ENCODE measurements at places on chromosomes 6 and 20.

DNA sequence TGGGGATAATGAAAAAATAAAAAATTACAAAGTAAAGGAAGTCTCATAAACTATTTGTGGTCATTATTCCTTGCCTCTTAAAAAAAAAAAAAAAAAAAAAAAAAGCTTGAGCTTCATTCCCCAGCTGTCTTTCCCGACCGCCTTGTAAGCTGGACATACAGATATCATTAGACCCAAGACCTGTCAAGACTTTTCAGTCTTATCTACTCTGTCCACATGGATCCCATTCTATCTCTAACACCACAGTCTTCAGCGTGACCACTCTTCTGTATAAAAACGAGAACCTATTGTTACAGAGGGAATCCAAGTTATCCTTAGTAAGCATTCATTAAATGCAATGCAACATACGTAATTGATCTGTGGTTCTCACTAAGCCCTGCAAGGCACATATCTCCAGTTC is 423.5 kb downstream of the MEI4 start:
- no peak for DNase-seq

DNA sequence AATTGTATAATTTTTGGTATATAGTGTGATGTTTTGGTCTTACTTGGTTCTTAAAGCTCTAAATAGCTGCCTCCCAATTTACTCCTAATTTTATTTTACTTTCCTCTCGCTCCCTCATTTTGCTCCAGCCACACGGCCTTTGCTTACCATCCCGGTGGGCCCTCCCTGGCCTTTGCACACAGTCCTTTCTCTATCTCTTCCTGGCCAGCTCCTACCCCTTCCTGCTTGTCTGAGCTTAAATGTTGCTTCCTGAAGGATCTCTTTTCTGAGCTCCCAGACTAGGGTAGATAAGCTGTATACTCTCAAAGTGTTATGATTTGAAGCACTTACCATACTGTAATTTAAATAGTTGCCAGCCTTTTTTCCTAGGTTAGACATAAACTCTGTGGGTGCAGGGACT is 121.7 kb downstream of the UTRN start:
- DNase-seq, result no peak

- no peak for DNase-seq
Measured at GRCh38 chr6:128069188-128069587, 168.3 kb upstream of the THEMIS start.

- DNase-seq, result no peak
Measured at GRCh38 chr20:49660912-49661311, 52.8 kb downstream of the B4GALT5 start.

DNA sequence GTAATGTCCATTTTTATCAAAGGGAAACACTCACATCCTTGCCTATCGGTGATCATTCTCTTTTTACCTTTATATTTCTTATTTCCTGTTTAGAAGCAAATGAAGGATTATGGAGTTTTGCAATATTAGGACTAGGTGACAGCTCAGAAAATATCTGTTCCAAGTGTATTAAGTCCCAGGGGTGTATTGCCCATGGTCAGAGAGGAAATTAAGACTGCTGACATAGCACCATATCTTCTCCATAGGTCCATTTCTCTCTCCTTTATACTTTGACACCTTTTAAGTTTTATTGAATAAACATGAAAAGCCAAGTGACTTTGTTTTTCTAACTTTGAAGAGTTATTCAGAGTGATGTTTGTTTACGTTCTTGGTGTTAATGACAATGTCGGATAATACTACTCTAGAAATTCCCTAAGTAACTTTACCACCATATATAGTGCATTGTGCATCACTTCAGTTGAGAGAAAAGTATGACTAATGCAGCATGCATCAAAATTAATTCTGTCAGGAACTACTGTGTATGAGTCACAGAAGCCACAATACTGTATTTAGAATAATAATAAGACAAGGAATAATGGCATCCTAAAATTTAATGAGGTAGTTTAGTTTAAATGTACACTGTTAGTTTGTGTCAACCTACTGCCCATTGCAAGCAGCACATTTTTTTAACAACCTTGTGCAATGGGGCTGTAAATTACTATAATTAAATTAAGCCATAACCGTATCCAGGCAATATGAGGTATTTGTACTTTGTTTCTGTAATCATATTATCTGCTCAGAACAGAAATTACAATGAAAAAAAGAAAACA is 474.4 kb upstream of the RNF217 start:
- no peak for DNase-seq

DNA sequence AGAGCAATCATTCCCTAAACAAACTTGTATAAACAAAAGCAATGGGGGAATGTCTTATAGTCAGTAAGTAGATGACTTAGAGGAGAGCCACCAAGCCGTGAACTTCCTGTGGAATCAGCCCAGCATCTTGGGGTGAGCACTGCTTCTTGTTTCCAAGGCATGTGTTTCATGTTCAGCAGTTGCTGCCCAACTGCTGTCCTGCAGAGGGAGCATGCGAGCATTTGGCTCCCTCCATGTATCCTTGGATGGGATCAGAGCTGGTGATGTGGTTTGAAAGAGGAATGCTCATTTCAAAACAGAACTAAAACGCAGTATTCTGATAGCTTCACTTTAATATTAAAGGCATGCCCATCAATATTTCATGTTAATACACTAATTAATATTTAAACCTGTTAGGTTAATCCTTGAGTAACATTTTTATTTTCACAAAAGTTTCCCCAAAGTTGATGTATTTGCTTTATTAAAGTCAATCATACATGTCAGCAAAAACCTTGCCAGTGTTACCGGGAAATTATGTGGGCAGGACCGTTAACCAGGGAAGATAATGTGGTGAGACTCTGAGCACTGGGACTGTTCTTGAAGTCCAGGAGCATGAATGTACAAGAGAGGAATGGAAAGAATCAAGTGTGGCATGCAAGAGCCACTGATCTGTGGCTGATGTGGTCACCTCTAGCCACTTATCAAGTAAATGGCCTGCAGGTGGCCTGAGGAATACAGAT is 172.1 kb upstream of the GGTLC1 start:
- DNase-seq, result peak; percentile 19

- no peak for DNase-seq
Measured at GRCh38 chr6:134168590-134169208, 116.3 kb upstream of the SLC2A12 start.

DNA sequence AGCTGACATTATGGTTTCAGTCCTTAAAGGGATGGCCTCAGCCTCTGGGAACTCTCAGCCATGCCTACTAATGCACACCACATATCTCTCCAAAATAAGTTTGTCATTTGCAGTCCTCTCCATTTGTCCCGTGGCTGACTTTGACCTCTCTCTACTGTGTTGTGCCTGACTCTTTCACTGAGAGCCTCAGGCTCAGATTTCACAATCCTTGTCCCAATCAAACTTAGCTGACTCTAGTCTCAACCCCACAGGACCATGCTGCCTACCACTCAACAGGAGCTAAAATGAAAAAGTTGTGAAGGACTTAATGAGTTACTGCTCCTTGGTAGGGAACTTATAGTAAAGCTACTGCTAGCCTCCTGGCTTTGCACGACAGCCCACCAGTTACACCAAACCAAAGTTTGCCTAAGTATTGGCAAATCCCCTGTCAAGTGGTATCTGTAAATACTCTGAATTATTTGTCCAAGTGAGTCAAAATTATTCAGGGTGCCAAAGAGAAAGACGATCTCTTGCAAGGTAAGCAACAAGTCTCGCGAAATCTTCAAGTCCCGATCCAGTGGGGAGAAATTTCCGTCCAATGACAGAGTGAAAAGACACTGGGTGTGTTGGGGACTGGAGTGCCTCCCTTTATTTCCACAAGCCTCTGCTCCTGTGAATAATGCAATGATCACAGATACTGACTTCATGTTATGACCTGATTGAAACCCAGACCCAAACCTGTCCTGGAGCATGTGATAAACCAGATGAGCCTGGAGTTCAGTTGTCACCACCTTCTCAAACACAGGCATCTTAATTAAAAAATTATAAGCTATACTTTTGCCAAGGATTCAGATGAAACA is 124.4 kb upstream of the FOXQ1 start:
- no peak for DNase-seq

GRCh38 chr6:11938285-11938890 is 73.7 kb upstream of the HIVEP1 start:
- DNase-seq, result no peak
